PC-9 (cell line): ENCODE measurements at places on chromosomes 16 and 17. TPM values are rescaled to one million over a fixed set of nuclear protein-coding genes. Genes with fewer than 3 reads are reported as not detected.

- no peaks in the 10 kb centered on the region for H3K36me3 ChIP-seq
- no peaks in the 10 kb centered on the region for H3K27me3 ChIP-seq
- peaks cover 28% of the 10 kb centered on the region for H3K4me1 ChIP-seq
- H3K27ac ChIP-seq, result peak within 1 kb of the TSS; percentile 57; the same call in 1 of the 2 replicates
- DNase-seq, result peak; percentile 92
Observed at GRCh38 chr17:81977211-81977808, at the start of gene ASPSCR1. ASPSCR1 (plus strand) TSS chr17:81977629; CDS start chr17:81977647, 18 bp downstream.

- H3K4me1 ChIP-seq, result no peaks in the 10 kb centered on the region
- H3K36me3 ChIP-seq, result 0 out of 2 replicates have a peak, but pooled peaks cover 9% of the 10 kb centered on the region
- H3K27ac ChIP-seq, result no peak overlapping the region
- no peak for DNase-seq
Observed at GRCh38 chr16:22317001-22317530, 19.9 kb downstream of the POLR3E start.

Gene TBC1D26
- 0.55 and 0.85 TPM in 2 replicates for total RNA-seq

DNA sequence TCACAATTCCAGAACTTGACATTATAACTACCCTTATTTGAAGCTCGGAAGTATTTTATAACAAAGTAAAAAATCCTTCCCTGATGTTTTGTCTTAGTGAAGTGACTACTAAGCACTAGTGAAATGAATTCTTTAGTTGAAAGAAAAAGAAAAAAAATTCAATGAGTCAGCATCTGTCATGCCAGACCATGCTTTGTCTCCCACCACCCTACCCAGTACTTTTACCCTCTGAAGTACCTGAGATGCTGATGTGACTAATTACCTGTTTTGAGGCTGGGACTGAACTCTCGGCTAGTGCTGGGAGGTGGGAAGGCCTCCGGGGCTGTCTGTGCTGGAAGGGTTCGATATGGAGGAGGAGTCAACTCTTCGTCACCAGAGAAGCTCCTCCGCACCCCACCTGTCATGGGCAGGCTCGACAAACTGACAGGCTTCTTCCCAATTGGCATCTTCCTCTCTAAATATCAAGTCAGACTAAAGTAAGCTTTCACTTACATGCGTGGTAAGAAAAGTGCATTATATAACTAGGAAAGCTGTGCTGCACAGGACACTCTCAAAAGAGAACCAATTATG, 19.6 kb downstream of the NME2 start:
- H3K4me1 ChIP-seq, result no peaks in the 10 kb centered on the region
- H3K27me3 ChIP-seq, result no peaks in the 10 kb centered on the region
- no peak overlapping the region for H3K27ac ChIP-seq
- no peak overlapping the region for H3K4me3 ChIP-seq

DNA sequence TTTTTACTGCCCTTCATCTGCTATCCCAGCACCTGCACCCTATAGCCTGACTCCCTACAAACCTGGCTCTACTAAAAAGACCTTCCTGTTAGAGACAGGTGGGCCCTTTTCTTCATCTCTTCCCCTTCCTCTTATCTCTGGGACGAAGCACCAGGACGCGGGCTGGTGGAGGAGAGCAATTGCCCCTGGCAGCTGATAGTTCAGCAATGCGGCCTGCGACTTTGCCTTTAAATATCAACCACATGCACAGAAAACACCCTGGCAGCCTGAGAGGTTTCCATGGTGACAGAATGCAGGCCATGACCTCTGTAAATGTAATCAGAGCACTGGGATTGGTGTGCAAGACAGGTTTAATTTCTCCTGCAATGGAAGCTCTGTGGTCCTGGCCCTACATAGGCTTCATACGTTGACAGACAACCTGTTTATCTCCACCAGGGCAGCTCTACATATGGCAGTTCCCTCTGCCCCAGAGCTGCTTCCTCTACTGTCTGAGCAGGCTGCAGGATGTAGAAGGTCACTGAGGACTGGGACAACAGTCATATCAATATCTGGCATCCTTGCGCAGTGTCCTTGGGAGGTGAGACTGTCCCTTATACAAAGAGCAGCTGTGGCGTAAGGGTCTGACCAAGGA, 10.0 kb upstream of the SKAP1 start:
- no peaks in the 10 kb centered on the region for H3K4me1 ChIP-seq
- H3K4me3 ChIP-seq, result no peak overlapping the region
- no peaks in the 10 kb centered on the region for H3K36me3 ChIP-seq
- no peaks in the 10 kb centered on the region for H3K27me3 ChIP-seq
- no peak overlapping the region for H3K27ac ChIP-seq
- no peak for DNase-seq

- H3K27me3 ChIP-seq, result no peaks in the 10 kb centered on the region
- peaks cover 6% of the 10 kb centered on the region; the same call in 1 of the 2 replicates for H3K36me3 ChIP-seq
- H3K4me3 ChIP-seq, result peak overlapping the region; percentile 31; the same call in 1 of the 2 replicates
Observed at GRCh38 chr16:4937782-4938682, 1.1 kb upstream of the PPL start.

DNA sequence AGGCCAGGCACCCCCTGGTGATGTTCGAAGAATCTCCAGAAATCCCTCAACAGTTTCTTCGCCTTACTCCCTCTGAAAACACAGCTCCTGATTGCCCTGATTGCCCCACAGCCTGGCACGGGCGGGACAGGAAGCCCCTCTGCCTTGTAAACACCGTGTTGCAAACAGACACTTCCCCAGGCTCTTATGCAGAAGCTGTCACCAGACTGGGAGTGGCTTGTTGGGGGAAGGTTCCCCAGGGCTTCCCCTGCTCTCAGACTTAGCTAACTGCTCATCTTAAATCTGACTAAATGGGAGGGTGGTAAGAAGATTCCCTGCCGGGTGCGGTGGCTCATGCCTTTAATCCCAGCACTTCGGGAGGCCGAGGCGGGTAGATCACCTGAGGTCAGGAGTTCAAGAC, 11.2 kb downstream of the PIK3R5 start:
- H3K36me3 ChIP-seq, result no peaks in the 10 kb centered on the region
- DNase-seq, result no peak
- H3K27ac ChIP-seq, result no peak overlapping the region
- no peak overlapping the region for H3K4me3 ChIP-seq
